ENCODE measurements at places on chromosomes 2 and 18.

GRCh38 chr2:195456771-195457170 is 200.3 kb upstream of the SLC39A10 start:
- no peak for DNase-seq

DNA sequence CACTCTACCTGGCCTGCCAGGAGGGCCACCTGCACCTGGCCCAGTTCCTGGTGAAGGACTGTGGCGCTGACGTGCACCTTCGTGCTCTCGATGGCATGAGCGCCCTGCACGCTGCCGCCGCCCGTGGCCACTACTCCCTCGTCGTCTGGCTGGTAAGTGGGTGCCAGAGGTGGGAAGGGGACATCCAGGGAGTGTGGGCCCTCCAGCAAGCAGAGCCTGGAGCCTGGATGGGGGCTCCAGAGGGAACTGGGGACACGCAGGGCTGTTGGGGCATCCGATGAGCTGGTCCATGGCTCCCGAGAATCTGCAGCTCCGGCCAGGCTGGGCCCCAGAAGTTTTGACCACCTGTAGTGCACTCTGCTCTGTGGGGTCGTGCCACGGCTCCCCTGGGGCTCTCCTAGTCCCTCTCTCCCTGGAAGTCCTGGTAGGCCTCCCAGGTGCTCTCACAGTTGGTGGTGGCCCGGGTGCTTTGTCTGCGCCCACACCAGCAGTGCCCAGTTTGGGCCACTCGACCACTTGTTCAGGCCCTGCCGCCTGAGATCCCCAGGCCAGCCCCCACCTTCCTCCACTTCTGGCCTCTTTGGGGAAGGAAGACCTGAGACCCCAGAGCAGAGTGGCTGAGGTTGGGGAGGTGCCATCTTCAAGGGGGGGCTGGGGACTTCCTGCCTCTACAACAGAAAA is 4.7 kb downstream of the ESPNL start:
- DNase-seq: no peak

- no peak for DNase-seq
Measured at GRCh38 chr18:58177896-58178470, 134.0 kb downstream of the NEDD4L start.

DNA sequence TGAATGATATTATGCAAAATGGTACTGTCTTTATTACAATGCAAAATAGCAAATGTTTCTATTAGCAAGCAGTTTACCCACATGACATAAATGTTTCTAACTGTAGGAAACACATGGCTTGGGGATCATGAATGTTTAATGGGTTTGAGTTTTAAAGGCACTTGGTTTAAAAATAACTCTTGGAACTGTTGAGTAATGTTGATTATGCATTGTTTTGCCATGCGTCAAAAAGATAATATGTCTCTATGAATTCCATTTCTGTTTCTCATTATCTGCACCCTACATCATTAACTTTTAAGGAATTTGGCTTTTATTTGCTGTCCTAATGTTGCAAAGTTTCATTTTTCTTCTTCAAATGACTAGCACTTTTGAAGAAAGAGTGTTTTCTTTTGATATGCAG is 1355.5 kb downstream of the SUCLG1 start:
- DNase-seq: no peak

DNA sequence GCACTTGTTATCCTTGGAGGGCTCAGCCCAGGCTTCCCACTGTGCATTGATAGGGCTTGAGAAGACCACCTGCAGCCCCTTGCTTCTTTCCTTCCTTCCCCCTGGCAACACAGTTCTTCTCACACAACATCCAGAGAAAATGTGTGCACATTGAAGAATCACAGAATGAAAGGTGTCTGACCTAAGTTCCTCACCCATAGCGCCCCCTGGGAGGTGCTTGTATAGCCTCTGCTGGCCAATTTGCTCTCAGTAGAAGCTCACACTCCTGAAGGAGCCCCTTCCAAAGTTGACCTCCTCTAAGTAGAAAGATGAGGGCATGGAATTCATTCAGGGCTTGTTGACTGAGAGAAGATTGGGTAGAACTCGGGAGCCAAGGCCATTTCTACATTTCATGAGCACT is 758.4 kb upstream of the KLHL29 start:
- DNase-seq: no peak

DNA sequence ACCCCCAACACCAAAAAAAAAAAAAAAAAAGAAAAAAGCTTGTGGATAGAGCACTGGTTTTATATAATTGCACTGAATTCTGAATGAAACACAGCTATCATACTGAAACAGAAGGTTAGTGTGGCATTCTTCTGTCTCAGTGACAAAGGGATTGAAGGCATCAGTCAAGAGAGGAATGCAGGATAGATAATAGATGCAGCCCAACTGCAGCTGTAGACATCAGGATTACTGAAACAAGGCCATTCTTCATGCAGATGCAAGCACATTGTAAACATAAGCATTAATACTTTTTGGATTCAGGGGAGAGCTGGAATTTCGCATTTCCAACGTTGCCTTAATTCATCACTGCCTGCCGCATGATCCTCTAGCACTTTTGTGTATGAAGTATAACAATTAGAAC is 897.4 kb upstream of the KLHL29 start:
- no peak for DNase-seq

DNA sequence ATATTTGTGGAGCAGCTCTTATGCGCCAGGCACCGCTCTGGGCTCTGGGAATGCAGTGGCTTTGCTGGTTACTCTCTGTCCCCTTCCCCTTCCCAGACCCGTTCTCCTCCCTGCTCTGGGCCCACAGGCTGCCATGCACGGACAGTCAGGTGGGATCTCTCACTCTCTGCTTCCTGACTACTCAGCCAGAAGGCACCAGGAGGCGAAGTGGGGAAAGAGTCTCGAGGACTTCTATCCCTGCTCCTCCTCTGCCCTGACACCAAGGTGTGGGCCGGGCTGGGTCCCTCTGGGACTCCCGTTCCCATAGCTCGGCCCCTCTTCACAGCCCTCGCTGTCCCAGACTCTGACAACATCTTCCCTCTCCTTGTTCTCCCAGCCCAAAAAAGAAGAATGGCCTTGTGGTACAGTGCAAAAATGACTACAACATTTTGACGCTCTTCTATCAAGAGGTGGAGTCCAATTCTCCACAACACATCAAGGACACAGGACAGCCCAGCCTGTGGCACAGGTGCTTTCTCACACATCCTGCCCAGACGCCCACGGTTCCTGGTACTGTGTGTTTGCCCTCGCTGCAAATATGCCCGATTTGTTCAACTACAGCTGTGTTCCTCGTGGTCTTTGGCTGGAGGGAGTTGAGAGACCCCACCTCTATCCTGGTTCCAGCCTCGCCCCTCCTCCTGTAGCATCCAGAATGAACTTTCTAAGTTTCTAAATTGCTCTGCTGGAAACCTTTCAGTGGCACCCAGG is 14.0 kb upstream of the DUSP2 start:
- DNase-seq: no peak

GRCh38 chr2:30224151-30224550 is 7.2 kb upstream of the LBH start:
- DNase-seq: no peak

DNA sequence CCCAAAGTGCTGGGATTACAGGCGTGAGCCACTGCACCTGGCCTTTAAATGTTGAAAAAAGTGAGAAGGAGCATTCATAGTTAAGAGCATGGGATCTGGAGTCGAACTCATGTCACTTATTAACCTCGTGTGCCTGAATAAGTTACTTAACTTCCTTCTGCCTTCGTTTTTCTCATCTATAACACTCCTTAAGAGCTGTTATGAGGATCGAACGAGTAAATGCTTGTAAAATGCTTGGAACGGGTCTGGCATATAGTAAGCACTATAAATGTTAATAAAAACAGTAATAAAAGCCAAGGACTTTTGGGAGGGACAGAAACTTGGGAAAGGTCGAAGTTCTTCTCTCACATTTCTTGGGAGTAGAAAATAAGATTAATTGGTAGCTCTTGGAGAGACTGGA is 40.8 kb downstream of the RAB10 start:
- no peak for DNase-seq

DNA sequence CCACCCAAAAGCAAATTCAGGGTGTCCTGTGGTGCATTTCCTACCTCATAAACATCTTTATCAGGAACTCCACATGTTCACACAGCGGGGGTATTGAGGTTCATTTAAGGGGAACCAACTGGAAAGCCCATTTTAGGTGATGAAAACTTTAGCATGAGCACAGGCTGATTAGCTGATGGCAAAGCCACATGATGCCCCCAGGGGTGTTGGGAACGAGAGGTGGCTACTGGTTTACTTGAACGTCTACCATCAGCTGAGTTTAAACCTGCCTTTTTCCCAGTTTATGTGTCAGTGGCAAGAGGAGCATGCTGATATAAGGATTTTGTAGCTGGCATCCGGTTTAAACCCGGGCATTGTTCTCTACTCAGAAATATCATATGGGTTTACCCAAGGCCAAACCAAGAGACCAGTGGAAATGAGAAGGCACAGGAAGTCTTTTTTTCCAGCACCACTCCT is 54.5 kb upstream of the UPP2 start:
- DNase-seq: no peak

GRCh38 chr2:197293252-197294007 is 17.1 kb downstream of the ANKRD44 start:
- DNase-seq: no peak

GRCh38 chr2:156896294-156896693 is 361.2 kb upstream of the GALNT5 start:
- no peak for DNase-seq

GRCh38 chr2:47403609-47404193 is 745 bp downstream of the MSH2 start:
- DNase-seq: no peak

DNA sequence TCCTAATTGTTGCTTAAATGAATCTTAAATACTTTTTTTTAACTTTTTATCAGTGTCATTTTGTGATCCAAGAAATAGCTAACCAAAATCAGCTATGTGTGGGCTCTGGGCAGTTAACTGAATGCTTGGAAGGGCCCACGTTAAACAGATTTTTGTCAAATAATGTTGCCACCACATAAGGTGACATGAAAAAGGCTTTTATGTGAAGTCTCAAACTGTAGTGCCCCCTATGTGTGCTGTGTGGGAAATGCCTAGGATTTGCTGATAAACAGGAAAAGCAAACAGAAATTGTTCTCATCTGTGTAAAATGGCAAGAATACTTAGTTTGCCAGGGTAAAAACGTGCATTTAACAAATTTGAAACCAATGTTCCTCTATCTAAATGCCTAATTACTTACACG is 242.2 kb downstream of the ZNF516 start:
- no peak for DNase-seq

DNA sequence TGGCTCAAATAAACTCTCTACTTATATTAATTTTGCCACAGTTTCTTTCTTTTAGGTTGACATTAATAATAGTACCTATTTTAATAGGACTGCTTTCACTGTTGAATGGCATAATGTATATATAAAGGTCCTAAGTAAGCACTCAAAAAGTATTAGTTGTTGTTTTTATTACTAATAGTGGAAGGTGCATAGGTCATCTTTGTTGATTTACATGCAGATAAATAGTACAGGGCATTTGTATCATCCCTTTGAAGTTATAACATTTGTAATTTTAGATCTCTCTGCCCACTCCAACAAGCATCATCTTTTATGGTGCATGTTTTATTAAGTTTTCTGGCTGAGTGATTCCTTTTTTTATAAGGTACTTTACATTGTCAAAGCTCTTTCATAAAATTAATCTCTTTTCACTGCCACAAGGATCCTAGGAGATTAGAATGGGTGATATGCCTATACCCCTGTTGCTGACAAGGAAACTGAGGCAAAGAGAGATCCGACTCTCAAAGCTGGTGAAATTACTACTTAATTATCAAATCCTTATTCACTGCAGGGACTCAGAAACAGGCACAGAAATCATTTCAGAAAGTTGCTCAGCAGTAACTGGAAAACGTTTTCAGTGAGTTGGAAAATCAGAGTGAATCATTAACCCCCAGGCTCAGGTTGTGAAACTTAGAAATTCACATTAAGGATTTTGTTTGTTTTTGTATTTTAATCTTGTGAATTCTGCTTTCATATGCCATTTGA is 299.6 kb downstream of the AGPS start:
- DNase-seq: no peak

DNA sequence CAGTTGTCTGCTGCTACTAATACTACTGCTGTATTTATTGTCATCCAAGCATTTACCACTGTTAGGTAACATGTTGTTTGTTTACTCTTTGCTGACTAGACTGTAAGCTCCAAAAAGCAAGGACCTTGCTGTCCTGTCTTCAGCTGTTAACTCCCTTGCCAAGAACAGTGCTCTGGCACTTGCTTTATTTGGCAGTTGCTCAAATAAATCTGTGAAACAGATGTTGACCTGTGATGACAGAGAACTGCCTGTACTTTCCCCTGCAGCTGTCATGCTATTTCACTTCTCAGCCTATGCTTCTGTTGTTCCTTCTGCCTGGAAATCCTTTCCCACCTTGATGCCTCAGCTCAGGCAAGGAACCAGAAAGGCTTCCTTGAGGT is 181.2 kb downstream of the ATAD2B start:
- DNase-seq: no peak

DNA sequence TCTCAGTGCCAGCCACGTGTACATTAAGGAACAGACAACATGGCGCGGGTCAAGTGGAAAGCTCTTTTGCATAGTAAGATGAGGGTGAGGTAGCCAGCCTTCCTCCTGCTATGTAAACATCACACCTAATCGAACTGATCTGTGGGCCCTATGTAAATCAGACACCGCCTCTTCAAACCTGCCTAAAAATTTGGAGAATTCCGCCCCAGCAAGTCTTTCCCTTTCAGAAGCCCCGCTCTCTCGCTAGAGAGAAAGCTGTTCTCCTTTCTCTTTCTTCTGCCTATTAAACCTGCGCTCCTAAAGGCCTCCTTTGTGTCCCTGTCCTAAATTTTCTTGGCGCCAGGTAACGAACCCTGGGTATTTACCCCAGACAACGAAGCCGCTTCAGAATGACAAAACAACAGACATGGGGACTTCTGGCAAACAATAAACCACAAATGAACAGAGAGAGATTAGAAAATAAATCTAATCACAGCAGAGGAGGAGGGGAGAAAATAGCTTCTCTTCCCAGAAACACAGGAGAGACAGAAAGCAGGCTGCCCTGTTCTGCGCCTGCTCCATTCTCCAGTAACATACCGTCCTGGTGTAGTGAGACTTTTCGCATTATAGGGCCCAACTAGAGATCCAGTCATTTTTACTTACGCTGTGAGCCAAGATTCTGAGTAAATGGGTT is 31.9 kb upstream of the CYP1B1 start:
- no peak for DNase-seq

DNA sequence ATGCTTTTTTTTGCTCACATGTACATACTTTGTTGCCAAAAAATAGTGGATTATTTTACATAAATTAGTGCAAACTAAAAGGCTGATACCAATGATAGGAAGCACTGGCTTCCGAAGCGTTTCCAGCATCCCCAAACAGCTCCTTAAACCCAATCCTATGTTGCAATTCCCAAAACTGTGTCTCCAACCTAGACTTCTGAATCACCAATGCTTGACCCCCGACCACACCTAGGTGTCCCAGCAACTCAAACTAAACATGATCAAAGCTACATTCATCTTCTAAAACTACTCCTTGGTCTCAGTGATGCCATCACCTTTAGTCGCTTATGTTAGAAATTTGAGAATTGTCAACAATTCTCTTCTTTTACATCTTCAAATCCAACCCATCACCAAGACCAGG is 13.4 kb downstream of the ATP8B1 start:
- DNase-seq: no peak

DNA sequence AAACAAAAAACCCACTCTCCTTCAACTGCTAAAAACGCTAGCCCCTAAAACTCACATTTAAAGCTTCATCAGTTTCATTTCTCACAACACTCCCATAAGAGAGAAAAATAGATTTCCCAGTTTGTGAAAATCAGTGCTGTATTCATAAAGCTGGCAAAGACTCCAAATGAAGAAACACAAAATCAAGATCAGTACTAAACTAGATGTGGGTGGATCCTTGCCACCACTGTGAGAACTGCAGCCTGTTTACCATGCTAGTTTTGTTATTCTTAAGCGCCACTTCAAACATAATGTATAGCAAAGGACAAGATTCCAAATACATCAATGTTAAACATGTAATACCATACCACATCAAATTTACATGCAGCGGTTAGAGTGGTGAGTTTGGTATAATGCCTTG is 104.5 kb upstream of the CCDC150 start:
- DNase-seq: no peak

All from HAP-1 (cell line).